Stimulated activated CD8-positive, alpha-beta memory T cell treated with anti-CD3 and anti-CD28 coated beads, Interleukin-2, amount 100 ng/mL, for 1 hour (primary cell): ENCODE measurements at places on chromosomes 3 and 15.

GRCh38 chr15:36943508-36944361, 156.6 kb downstream of the MEIS2 start:
- DNase-seq = no peak

DNA sequence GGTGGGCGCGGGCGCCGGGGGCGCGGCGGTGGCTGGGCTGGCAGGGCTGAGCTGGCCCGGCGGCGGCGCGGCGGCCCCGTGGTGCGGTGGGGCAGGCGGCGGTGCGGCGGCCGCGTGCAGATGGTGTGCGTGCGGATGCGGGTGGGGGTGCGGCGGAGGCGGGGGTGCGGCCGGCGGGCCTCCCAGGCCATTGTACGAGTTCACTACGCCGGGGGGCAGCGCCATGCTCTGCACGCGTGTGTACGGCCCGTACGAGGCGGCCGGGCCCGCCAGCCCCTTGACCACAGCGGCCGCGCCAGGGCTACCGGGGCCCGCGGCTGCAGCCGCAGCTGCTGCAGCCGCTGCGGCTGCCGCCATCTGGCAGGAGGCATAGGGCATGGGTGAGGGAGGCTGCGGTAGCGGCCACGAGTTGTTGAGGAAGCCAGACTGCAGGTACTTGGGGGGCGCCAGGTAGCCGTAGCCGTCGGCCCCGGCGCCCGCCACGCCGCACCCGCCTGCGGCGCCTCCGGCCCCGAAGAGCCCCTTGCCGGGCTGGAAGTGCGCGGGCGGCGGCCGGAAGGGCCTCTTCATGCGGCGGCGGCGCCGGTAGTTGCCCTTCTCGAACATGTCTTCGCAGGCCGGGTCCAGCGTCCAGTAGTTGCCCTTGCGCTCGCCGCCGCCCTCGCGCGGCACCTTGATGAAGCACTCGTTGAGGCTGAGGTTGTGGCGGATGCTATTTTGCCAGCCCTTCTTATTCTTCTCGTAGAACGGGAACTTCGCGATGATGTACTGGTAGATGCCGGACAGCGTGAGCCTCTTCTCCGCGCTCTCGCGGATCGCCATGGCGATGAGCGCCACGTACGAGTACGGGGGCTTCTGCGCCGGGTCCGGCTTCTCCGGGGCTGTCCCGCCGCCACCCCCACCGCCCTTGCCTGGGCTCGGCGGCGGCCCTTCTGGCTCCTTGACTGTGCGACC, 951 bp downstream of the FOXL2 start:
- no peak for DNase-seq

DNA sequence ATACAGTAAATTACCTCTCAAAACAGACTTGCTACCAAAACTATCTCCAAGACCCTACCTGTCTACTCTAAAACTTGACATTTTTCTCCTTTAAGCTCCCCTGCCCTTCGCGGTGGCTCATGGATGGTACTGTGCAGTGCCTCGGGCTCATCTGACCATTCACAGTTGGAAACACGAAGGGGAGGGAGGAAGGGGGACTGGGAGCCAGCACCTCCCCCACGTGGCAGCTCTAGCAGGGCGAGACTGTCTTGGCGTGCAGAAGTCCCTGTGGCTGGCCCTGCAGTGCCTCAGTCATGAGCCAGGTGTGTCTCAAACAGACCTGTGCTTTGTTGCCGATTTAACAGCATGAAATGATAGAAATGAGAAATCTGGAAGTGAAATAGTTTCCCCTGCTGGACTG, 372.0 kb downstream of the GABRG3 start:
- DNase-seq = no peak

DNA sequence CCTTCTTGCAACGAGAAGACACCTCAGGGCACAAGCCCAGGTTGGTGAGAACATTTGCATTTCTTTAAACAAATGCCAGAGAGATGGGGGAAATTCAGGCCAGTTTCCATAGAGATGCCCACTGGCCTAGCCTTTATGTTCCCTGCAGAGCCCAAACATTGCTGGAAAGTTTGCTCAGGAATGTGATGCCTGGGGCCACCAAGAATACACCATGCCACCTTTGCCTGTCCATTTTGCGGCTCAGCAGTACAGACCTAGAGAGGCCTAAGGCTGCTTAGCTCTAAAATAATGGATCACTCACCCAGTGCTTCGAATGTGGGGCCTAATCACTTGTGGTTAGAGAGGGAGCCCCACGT, 210.0 kb downstream of the RPLP1 start:
- no peak for DNase-seq

DNA sequence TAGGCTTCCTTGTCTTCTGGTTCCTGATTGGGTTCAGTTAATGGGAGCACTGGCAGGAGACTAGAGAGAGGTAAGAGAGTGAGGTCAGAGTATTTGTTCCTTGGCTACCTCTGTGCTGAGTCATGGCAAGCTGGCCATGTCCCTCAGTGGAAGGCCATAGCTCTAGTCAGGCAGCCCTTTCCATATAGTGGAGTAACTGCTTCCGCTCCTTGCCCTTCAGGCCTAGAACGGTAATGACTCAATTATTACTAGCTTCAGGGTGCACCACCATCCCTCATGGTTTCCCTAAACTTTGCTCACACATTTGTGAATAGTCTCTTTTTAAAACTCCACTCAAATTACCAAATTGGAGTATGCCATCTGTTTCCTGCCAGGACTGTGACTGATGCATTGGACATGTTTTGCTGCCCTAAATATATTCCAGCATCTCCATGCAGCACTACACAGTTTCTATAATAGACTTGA, 10.5 kb upstream of the ANO10 start:
- no peak for DNase-seq

DNA sequence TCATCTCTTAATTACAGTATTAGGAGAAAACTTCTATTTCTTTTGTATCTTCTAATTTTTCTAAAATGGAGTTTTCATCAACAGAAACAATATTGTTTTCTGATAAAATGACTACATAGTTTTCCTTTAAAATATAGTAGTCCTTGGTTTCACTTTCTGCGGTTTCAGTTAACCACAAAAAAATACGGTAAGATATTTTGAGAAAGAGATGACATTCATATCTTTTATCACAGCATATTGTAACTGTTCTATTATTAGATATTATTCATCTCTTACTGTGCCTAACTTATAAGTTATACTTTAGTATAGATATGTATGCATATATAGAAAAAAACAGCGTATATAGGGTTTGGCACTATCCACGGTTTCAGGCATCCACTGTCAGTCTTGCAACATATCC, 2.3 kb downstream of the B4GALT4 start:
- no peak for DNase-seq

DNA sequence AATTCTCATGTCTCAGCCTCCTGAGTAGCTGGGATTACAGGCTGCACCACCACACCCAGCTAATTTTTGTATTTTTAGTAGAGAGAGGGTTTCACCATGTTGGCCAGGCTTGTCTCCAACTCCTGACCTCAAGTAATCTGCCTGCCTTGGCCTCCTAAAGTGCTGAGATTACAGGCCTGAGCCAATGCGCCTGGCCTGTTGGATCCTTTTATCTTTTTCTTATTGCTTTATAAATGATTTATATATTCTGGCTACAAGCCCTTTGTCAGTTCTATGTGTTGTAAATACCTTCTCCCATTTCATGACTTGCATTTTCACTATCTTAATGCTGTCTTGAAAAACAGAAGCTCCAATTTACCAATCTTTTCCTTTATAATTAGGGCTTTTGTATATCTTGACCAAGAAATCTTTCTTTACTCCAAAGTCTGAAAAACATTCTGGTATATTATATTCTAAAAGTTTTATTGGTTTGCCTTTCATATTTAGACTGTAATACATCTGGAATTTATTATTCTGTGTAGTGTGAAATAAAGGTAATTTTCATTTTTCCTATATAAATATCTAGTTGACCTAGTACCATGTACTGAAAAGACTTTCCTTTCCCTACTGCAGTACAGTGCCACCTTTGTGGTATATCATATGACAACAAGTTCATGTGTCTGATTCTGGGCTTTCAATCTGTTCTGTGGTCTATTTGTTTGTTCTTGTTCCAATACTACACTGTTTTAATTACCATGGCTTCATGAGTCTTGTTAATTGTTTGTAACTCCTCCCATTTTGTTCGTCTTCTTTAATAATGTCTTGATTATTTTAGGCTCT, 52.9 kb upstream of the RNU6-1 start:
- no peak for DNase-seq

DNA sequence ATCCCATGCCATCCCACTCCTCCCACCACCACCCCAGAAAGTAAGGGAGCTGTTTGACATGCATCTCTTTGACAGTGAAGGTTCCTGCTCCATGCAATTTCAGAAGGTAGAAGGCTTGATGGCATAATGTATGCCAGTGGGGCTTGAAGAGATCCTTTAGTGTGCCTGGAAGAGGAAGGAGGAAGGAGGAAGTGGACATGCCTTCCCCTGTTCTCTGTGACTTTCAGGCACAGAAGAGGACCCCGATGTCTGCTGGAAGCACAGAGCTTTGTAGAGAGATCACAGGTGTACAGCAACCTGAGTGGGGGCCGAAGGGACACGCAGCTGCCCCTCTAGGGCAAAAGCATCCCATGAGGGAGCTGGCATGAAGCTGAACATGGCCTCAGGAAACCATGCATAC, 171.6 kb downstream of the CD47 start:
- no peak for DNase-seq

DNA sequence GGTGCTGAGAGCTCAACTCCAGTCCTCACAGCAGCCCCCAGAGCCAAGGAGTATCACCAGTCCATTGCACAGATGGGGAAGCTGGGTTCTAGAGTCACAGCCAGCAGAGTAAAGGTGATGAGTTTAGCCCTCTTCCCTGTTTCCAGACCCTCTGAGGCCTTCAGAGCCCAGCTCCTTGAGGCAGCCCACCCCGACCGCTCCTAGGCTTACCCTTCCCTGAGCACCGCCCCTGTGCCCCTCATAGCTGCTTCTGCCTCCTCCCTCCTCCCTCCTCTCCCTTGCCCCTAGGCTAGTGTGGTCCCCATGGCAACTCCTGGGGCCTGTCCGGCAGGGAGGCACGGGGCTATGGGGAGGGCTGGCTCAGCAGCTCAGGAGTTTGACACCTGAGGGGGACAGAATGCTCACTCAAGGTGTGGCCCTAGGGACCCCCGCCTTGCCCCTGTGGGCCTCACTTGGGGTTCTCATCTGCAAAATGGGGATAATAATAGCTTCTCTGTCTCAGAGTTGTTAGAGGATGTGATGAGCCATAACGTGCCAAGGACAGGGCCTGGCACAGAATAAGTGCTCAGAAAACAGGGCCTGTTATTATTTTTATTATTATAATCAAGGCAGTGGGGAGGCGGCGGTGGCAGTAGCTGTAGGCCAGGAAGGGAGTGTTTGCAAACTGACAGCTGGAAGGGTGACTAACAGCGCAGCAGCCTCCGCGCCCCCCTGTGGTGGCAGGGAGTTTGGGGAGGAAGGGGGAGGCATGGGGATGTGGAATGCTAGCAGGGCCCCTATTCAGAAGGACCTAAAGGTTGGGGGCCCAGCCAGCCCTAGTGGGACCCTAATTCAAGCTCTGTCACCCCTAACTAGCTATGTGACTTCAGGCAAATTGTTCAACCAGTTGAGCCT, 11.5 kb downstream of the CSK start:
- no peak for DNase-seq

DNA sequence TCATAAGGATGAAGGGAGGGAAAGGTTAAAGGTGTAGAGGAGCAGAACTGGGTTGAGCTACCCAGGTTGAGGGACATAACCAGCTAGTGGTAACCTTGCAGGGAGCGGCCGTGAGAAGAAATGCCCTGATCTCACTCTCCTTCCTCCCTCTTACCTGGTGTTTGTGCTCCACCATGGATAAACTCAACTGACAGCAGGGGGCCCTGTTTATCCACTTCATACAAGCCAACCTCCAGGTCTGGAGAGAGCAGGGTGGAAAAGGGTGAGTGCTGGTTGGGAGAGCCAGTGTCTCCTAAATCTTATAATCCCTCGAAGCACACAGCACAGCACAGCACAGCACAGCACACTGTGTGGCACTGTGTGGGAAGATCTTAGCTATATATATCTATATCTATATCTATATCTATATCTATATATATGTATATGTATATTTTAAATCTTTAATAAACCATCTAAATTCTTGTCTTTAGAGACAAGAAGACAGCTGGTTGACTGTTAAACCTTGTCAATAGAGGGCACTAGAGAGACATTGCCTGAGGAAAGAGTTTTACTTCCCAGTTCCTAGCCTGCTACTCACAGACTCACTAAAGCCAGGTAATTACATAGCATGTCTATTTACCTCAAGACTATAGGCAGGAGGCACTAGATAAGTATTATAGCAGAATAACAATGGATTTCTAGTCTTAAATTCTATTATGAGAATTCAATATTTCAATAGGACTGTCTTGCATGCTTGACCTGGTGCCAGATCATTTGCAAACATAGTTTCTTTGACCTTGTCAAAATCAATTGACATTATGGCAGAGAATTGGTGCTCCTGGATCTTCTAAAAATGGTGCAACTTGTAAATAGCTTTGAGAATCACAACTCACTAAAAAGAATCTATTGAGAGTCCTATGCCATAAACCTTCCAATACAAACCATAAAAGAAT, 21.7 kb upstream of the FMN1 start:
- DNase-seq = no peak

GRCh38 chr3:176431038-176431418, 766.3 kb downstream of the TBL1XR1 start:
- DNase-seq = no peak

GRCh38 chr15:41872166-41872747, 21.6 kb downstream of the SPTBN5 start:
- DNase-seq = no peak
